ENCODE measurements at places on chromosomes 2 and 18. TPM values are rescaled to one million over a fixed set of nuclear protein-coding genes. Genes with fewer than 3 reads are reported as not detected.
A peak's percentile ranks its signal among the peaks of the same experiment; 100 is the strongest.

DNA sequence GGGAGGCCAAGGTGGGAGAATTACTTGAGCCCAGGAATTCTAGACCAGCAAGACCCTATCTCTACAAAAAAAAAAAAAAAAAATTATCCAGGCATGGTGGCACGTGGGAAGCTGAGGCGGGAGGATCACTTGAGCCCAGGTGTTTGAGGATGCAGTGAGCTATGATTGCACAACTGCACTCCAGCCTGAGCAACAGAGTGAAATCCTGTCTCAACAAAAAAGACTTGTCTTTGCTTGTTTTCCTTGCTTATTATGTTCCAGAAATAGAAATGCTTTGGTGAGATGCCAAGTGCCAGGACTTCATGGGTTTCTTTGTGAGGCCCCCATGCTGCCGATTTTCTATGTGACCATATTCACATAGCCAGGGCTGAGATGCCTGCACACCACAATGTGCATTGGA lies 9.0 kb downstream of the DCDC2C start:
- no peak overlapping the region for H3K4me3 ChIP-seq
- H3K27ac ChIP-seq, result no peak overlapping the region
- H3K36me3 ChIP-seq, result no peaks in the 10 kb centered on the region

The FAM237A gene
- not detected for total RNA-seq

The MLPH gene
- total RNA-seq, result 60.2 TPM

DNA sequence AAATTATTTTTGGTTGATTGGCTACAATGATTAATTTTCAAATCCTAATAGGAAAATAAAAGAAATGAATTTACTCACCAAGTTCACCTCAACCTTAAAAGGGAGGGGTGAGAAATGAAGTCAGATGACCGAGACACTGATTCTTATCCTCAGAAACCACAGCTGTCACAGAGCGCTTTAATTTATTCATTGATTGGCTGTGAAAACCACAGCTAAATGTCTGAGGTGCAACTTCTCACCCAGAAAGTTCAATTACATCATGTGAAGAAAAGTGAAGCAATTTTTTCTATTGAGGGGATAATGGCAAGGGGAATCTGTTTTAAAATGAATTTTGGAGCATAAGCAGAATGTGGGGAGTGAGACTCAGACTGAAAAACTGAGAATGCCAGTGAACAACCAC lies 128.4 kb downstream of the RNF152 start:
- no peak overlapping the region for H3K27ac ChIP-seq
- no peaks in the 10 kb centered on the region for H3K36me3 ChIP-seq

The RAPGEF4 gene
- total RNA-seq, result 0.62 TPM

DNA sequence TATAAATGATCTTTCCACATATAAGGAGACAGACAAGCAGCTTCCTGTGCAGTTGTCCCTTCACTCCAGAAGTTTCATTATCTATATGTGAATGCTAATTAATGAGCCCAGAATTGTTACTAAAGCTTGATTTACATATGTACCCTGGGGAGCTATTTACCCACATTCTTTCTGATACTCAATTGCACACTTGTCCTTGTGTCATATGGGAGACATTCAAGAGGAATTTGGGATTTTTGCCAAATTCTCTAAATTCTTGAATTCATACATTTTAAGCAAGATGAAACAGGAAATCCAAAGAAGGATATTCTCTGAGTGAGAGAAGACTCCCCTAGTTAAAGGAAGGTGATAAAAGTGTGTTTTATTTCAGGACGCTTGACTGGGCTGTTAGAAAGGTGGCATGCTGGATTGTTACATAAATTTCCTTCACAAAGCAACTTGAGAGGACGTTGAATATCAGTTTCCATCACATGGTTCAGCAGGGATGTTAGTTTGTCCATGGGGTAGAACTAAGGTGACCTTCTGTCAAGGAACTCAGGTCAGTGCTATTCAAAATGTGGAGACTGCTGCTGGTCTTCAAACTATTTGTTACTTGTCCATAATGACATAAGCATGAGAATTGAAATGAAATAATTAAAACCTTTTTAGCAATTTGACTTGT lies 368.2 kb downstream of the IRS1 start:
- DNase-seq, result no peak
- H3K36me3 ChIP-seq, result no peaks in the 10 kb centered on the region
- H3K27ac ChIP-seq, result no peak overlapping the region
- H3K27me3 ChIP-seq, result no peaks in the 10 kb centered on the region

The SERPINB3 gene
- total RNA-seq, result not detected

GRCh38 chr2:3242747-3243369 lies 134.8 kb downstream of the EIPR1 start:
- H3K27me3 ChIP-seq, result no peaks in the 10 kb centered on the region
- H3K4me1 ChIP-seq, result no peaks in the 10 kb centered on the region
- no peaks in the 10 kb centered on the region for H3K36me3 ChIP-seq
- no peak overlapping the region for H3K4me3 ChIP-seq

DNA sequence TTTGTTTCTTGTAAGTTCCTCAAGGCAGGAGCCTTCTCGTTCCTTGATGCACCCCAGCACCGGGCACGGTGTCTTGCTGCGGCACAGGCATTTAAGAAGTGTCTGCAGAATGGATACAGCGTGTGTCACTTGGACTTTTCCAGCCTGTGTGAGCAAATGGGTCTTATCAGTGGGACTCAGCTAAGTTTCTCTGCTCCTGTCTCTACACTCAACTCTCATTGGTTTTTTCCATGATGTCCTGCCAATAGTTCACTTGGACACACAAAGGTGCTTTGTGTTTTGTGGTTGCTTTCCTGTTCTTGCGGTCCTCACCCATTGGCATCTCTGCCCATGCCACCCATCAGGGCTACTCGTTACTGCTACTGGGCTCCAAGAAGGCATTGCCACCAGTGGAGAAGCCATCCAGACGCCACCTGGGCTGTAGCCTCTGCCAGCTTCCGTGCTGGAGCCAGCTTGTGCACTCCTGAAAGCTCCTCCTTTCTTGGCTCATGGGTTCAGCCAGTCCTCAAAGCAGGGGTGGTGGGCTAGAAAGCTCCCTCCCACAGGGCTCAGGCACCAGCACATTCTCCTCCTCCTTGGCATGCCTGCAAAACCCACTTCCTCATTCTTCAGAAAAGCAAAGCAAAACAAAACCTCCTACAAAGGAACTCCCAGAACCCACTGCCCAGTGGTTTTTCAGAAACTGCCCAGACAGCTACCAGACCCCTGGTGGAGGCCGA lies 41.4 kb downstream of the IL1R2 start:
- no peaks in the 10 kb centered on the region for H3K36me3 ChIP-seq
- no peaks in the 10 kb centered on the region for H3K4me1 ChIP-seq
- no peak overlapping the region for H3K27ac ChIP-seq
- H3K27me3 ChIP-seq, result no peaks in the 10 kb centered on the region

GRCh38 chr2:3427272-3427671 lies 47.8 kb downstream of the TRAPPC12 start:
- no peak overlapping the region for H3K27ac ChIP-seq
- no peaks in the 10 kb centered on the region for H3K4me1 ChIP-seq
- no peaks in the 10 kb centered on the region for H3K27me3 ChIP-seq
- DNase-seq, result no peak
- H3K4me3 ChIP-seq, result no peak overlapping the region

DNA sequence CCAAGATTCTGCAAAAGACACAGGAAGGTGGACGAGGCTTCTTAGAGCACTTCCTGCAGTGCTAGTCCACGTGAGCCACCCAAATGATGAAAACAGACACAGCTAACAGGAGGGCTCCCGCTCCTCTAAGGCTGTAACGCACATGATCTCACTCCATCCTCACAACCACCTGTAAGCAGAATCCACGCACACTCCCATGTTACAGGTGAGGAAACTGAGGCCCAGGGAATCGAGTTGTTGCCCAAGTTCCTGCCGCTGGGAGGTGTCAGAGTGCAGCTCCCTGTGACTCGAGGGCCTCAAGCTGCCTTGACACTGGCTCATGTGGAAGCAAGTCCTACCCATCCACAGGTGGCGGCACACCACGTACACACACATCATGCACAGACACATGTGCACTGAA lies 4.4 kb downstream of the DNMT3A start:
- no peak for DNase-seq
- no peaks in the 10 kb centered on the region for H3K4me1 ChIP-seq
- H3K27me3 ChIP-seq, result no peaks in the 10 kb centered on the region
- H3K4me3 ChIP-seq, result no peak overlapping the region
- H3K36me3 ChIP-seq, result no peaks in the 10 kb centered on the region

- no peaks in the 10 kb centered on the region for H3K36me3 ChIP-seq
- H3K27ac ChIP-seq, result no peak overlapping the region
- H3K27me3 ChIP-seq, result no peaks in the 10 kb centered on the region
- DNase-seq, result no peak
Measured at GRCh38 chr18:37913051-37913450, 347.5 kb upstream of the CELF4 start.

GRCh38 chr18:8769509-8770095 lies 64.2 kb downstream of the MTCL1 start:
- no peaks in the 10 kb centered on the region for H3K36me3 ChIP-seq
- H3K4me1 ChIP-seq, result no peaks in the 10 kb centered on the region
- no peak overlapping the region for H3K4me3 ChIP-seq
- DNase-seq, result no peak

DNA sequence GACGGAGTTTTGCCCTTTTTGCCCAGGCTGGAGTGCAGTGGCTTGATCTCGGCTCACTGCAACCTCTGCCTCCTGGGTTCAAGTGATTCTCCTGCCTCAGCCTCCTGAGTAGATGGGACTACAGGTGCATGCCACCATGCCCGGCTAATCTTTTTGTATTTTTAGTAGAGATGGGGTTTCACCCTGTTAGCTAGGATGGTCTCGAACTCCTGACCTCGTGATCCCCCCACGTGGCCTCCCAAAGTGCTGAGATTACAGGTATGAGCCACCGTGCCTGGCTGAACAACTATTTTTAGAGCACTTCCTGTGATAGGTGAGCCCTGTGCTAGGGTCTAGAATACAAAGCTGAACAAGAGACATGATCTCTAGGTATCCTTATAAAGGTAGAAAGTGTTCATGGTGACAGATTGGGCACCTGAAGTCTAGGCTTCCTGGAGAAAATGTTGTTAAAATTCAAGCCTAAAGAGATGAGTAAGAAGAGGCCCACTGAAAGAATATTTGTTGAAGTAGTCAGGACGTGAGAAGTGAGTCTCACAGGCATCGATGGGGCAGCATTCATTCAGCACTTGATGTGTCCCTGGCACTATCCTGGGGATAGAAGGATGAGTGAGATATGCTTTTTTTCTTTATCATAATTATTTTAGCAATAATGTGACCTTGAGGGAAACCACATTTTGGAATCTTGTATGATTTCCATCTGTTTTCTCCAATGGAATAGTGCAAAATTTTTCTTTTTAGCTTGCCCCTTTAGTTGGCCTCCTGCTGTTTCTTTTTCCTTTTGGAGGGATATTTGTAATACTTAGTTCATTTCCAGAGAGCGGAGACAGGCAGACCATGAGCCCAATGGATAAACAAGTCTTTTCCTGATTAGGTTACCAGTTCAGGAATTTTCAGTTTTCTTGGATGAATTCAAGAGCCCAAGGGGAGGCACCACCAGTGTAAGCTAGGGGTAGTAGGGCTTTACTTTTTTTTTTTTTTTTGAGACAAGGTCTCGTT lies 5.1 kb downstream of the ZNF236 start:
- no peaks in the 10 kb centered on the region for H3K27me3 ChIP-seq
- peaks cover 29% of the 10 kb centered on the region for H3K4me1 ChIP-seq
- H3K27ac ChIP-seq, result peak overlapping the region; percentile 2

DNA sequence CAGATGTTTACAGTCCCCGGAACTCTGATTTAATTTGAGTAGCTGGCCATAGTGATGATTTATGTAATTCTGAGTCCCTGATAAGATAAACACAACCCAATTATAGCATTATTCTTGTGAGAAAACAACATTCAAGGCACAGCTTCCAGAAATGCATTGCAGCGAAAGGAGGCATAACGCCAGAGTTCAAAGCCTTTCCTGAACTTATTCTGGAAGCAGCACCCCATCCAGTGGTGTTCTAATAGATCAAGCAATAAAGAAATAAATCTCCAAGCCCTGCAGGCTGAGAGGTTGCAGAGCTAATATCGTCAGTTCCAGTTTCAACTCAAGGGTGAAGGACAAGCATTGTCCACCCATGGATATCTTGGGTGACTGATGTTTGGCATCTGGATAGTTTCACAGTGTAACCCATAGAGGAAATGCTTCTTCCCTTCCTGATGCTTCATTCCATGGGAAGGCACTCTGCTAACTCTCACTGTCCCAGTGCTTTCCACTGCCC lies 18.8 kb downstream of the CDH2 start:
- no peaks in the 10 kb centered on the region for H3K36me3 ChIP-seq
- H3K27ac ChIP-seq, result no peak overlapping the region
- no peaks in the 10 kb centered on the region for H3K4me1 ChIP-seq
- H3K27me3 ChIP-seq, result no peaks in the 10 kb centered on the region
- no peak for DNase-seq

The SCN9A gene
- total RNA-seq, result 0.10 TPM

The CYP26B1 gene
- 12.3 TPM for total RNA-seq

The C1GALT1C1L gene
- 0.54 TPM for total RNA-seq

The DNER gene
- 0.31 TPM for total RNA-seq

DNA sequence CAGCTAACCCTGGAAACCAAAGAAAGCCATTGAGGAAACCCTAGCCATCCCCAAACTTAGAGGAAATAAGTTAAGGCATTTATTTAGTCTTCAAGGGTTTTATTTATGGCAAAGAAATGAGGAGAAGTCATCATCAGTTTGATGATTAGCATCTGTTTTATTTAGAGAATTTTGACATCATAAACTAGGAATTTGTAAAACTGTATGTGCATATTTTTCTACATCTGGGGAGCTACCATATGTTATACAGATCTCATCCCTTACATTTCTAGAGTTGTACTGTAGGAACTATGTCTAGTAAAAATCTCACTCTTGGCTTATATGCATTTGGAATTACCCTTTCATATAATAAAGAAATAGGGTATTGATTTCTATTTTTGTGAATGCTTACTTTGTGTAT lies 48.7 kb downstream of the FMNL2 start:
- no peak overlapping the region for H3K27ac ChIP-seq
- no peak overlapping the region for H3K4me3 ChIP-seq
- no peaks in the 10 kb centered on the region for H3K27me3 ChIP-seq
- H3K36me3 ChIP-seq, result no peaks in the 10 kb centered on the region
- H3K4me1 ChIP-seq, result no peaks in the 10 kb centered on the region
- no peak for DNase-seq

- DNase-seq, result no peak
- no peak overlapping the region for H3K4me3 ChIP-seq
- H3K36me3 ChIP-seq, result no peaks in the 10 kb centered on the region
Measured at GRCh38 chr18:3625742-3626091, 175.7 kb downstream of the TGIF1 start.

GRCh38 chr2:224335991-224336390 lies 65.9 kb downstream of the FAM124B start:
- no peak overlapping the region for H3K4me3 ChIP-seq
- no peak overlapping the region for H3K27ac ChIP-seq
- H3K36me3 ChIP-seq, result no peaks in the 10 kb centered on the region
- H3K27me3 ChIP-seq, result no peaks in the 10 kb centered on the region
- no peaks in the 10 kb centered on the region for H3K4me1 ChIP-seq
- DNase-seq, result no peak

The THSD7B gene
- not detected for total RNA-seq

- no peaks in the 10 kb centered on the region for H3K4me1 ChIP-seq
- DNase-seq, result no peak
- H3K36me3 ChIP-seq, result peaks cover 18% of the 10 kb centered on the region
- H3K27ac ChIP-seq, result no peak overlapping the region
- H3K4me3 ChIP-seq, result no peak overlapping the region
Measured at GRCh38 chr18:23519734-23520133, 16.4 kb downstream of the RMC1 start.

- no peak for DNase-seq
- H3K4me1 ChIP-seq, result no peaks in the 10 kb centered on the region
- H3K27me3 ChIP-seq, result no peaks in the 10 kb centered on the region
Measured at GRCh38 chr2:63345285-63345633, 243.0 kb downstream of the WDPCP start.

The IL1RL1 gene
- 0.15 TPM for total RNA-seq

Measured in Panc1 (cell line).